Stimulated activated CD4-positive, alpha-beta T cell treated with anti-CD3 and anti-CD28 coated beads, Interleukin-1b, Interleukin-23, amount 100 ng/mL, for 1 hour (primary cell): ENCODE measurements at places on chromosomes 5 and 9.

- DNase-seq: no peak
Observed at GRCh38 chr9:20640331-20641187, 18.3 kb upstream of the MLLT3 start.

DNA sequence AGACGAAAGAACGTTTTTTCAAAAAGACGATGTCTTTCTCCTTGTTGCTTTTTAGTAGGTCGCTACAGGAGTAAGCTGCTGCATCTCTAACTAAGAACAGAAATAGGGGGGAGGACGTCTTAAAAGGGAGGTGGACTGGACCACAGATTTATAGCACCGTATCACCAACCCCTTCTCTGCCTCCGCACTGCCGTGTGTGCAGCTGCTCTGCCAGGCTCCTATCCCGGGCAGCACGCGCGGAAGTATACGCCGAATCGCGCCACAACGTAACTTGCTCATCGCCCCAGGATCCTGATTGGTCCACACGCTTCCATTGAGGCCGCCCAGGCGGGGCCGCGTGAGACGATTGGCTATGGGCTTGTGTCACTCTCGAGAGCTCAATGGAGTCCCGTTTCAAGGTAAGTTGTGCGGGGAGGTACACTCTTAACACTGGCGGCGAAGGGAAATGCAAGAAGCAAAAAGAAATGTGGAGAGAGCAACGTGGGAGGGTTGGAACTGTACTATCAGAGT, at the start of gene ELAVL2:
Gene ELAVL2 (minus strand): TSS at position 121 of the 510 bp plus-strand sequence. CDS start 64,006 bp downstream, outside the sequence.
- no peak for DNase-seq

DNA sequence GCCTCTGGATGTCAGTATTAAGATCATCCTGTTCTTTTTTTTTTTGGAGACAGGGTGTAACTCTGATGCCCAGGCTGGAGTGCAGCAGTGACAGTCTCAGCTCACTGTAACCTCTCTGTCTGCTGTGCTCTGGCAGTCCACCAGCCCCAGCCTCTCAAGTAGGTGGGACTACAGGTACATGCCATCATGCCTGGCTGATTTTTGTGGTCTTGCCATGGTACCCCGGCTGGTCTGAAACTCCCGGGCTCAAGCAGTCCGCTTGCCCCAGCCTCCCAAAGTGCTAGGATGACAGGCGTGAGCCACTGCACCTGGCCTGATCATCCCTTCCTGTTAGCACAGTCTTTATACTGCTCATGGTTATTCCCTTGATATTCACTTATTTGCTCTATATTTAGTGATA, 3.5 kb downstream of the KDM4C start:
- DNase-seq: no peak

- no peak for DNase-seq
Observed at GRCh38 chr5:37723162-37723961, 116.5 kb downstream of the GDNF start.

GRCh38 chr9:128275198-128276007, at the start of gene GOLGA2:
TSS of gene GOLGA2 (minus strand) at chr9:128276007. CDS start at chr9:128275976, 31 bp downstream.
- DNase-seq: no peak

DNA sequence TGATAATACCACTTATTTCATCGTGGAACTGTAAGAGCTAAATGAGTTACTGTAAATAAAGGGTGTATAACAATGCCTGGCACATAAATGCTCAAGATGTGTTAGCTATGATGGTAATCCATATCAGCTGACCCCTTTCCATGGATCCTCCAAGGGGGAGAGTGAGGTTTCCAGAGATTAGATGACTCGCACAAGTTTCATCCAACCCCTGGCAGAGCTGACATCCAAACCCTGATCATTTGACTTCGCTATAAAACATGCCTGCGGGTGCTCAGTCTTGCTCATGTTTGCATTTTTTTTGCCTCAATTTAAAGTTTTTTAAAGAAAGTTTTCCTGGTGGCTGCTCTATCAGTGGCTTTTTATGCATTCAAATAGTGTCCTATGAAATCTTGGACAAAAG, 145.7 kb upstream of the SMIM23 start:
- no peak for DNase-seq

- DNase-seq: no peak
Observed at GRCh38 chr5:170313344-170313743, 15.8 kb upstream of the LCP2 start.

DNA sequence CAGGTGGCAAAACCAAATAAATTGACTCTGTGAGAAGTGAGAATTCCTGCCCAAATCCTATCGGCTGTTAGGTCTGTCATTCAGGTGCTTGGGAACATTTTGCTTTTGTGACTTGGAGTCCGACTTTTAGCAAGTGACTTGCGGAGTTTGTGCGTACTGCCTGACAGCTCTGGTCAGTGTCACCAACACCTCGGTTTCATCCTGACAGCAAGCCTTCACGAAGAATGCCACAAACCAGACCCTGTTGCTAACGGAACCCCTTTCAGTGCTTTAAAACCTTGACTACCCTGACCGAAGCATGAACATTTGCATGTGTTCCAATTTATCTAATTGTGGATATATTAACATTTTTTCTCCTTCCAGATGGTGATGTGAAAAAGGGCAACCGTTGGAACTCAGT, 26.5 kb downstream of the LIX1 start:
- DNase-seq: no peak

- DNase-seq: no peak
Observed at GRCh38 chr9:83800236-83801033, 17.1 kb downstream of the GKAP1 start.

DNA sequence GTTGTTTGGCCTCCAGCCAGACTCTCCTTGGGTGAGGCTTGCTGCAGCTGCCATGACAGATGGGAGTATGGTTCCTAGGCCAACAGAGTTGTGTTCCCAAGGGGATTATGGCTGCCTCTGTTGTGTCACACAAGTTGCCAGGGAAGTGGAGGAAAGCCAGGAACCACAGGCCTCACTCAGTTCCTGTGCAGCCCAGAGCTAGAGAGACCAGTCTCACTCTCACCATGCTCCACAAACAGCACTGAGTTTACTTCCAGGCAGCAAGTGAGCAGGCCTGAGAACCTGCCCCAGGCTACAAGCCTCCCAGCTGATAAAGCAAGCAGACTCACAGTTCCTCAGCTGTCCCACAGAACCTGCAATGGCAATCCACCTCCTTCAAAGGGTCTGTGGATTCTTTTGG, 273.6 kb upstream of the TAS2R1 start:
- no peak for DNase-seq

- DNase-seq: no peak
Observed at GRCh38 chr5:130870691-130871090, 294.4 kb downstream of the HINT1 start.

- DNase-seq: no peak
Observed at GRCh38 chr5:139430015-139430414, 9.3 kb downstream of the DNAJC18 start.

DNA sequence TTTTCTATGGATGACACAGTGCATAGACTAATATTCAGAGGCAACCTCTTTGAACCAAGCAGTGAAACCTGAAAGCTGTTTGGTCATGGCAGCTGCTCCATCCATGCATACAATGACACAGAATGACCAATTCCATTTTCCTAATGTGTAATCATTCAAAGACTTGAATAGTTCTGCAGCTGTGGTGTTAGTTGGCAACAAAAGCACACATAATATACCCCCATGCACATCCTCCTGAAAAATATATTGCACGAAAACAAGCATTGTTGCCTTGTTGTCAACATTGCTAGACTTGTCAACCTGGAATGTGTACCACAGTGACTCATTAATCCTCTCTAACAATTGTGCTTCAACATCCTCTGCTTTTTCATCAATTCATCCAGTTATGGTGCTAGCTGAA, 71.0 kb upstream of the SEMA6A start:
- DNase-seq: no peak
